ENCODE measurements at places on chromosomes 1 and 21.
A peak's percentile ranks its signal among the peaks of the same experiment; 100 is the strongest.

GRCh38 chr1:155982106-155982505, 3.8 kb upstream of the ARHGEF2 start:
- no peak for DNase-seq

DNA sequence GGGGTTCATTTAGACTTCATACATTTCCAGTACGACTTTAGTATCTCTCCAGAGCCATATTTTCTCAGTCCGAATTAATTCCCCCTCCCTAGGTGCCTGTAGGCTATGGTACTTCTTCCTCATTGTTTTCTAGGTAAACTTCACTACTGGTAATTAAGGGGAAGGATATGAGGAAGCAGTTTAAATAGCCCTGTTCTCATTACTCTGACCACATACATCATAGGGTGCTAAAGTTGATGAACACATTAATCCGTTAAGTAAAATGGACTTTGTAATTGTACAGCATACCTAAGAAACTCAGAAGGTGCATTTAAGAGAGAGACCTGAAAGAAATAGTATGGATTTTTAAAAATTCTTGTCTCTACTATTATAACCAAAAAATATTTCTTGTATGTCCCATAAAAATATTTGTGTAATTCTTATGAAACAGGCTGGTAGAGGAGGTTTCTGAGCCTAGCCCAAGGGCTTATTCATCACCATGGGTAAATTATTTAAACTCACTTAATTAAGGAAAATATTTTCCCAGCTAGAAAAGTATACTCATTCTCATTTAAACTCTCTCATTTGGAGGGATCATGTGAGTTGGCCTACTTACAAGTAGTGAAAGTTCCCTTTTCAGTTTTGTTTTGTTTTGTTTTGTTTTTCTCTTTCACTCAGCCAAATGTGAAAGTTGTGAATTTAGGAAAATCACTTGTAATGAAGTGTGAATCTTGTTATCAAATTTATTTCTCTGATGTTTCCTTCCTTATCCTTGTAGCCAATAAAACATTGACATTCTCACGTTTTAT, 2.0 kb downstream of the PRMT6 start:
- DNase-seq, result peak; percentile 30

- DNase-seq, result no peak
Measured at GRCh38 chr1:208834381-208835096, 590.4 kb upstream of the PLXNA2 start.

GRCh38 chr1:246195296-246195695, 311.8 kb downstream of the SMYD3 start:
- no peak for DNase-seq

GRCh38 chr1:3004285-3005205, 16.7 kb upstream of the ACTRT2 start:
- DNase-seq, result no peak

- DNase-seq, result no peak
Measured at GRCh38 chr1:201213106-201213770, 22.6 kb downstream of the IGFN1 start.

DNA sequence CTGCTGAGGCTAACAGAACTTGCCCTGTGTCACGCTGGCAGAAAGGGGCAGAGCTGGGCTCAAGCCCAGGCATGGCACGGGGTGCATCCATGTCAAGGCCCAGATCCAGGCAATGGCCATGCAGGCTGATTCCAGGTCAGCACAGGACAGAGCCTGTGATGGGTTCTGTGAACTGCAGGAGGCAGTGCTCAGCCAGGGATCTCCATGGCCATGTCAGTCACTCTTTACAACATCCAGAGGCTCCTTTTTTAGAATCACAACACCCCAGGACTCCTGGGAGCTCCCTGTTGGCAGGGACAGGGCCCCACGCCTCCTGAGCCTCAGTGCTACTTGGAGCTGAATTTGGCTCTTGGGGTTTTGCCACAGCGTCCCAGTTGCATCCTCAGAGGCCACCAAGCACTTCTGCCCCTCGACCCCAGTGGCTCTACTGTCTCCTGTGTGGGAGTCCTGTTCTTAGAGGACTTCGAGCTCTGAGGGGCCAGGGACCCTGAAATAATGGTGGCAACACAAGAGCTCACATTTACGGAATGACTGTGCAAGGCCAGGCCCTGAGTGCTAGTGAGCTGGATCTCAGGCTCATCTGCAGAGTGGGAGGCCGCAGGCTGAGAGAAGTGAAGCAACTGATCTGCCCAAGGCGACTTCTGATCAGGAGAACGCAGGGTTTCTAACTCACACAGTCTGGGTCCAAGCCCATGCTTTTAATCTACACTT, 211.5 kb downstream of the TRABD2B start:
- DNase-seq, result no peak

- DNase-seq, result no peak
Measured at GRCh38 chr1:30818568-30819243, 61.1 kb upstream of the LAPTM5 start.

DNA sequence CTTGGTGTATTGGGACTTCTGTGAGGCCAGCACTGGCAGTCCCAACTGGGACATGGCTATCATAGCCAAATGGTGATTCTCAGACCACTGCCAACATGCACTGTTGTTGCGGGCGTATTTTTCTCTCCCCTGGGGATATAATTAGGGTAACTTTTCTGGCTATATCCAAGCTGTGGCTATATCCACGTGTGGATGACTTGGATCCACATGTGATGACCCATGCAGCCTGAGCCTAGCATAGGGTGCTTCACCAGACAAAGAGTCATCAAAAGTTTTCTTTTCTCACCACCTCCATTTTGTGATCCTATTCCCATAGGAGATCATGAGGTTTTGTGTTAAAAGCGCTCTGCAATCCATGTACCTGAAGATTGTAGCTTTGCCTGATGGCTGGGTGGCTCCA, 51.2 kb upstream of the CSF3R start:
- no peak for DNase-seq

GRCh38 chr1:100719490-100719889, at the start of gene VCAM1:
TSS of gene VCAM1 (plus strand) at chr1:100719742. CDS start at chr1:100719861, 119 bp downstream.
- peak; percentile 21 for DNase-seq

- no peak for DNase-seq
Measured at GRCh38 chr1:8325771-8326170, 7.9 kb downstream of the SLC45A1 start.

DNA sequence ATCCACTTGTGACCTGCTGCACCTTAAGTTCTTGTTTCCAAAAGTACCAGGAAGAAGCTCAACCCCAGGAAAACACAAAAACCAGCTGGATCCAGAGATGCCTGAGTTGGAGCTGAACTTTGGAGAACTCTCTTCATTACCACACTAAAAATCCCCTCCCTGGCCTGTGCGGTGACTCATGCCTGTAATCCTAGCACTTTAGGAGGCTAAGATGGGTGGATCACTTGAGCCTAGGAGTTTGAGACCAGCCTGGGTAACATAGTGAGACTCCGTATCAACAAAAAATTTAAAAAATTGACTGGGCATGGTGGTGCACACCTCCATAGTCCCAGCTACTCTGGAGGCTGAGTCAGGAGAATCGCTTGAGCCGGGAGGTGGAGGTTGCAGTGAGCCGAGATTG, 6.2 kb downstream of the MAP1LC3C start:
- DNase-seq, result no peak

GRCh38 chr1:1942753-1943656, 23.9 kb upstream of the TMEM52 start:
- DNase-seq, result no peak

GRCh38 chr21:34701726-34702125, 32.9 kb downstream of the CLIC6 start:
- no peak for DNase-seq

- no peak for DNase-seq
Measured at GRCh38 chr21:38645282-38645681, 147.0 kb upstream of the ERG start.

GRCh38 chr1:39818482-39818881, 29.8 kb upstream of the BMP8B start:
- DNase-seq, result peak; percentile 9

DNA sequence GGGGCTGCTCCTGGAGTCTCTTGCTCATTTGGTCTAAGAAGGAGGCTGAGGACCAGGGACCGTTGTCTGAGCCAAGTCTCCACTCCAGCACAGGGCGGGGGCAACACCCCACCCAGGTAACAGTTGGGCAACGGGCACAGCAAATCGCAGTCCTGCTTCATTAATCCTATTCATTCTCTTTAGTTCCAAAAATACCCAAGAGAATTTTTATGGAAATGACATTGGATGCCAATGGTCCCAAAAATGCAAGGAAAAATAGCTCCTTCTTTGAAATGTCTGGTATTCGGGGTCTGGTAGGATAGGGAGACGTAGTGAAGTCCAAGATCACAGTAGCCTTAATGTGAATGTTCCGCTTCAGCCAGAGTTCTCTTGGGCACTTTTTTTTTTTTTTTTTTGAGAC, 74.0 kb downstream of the ATP5PO start:
- DNase-seq, result no peak

GRCh38 chr21:36454093-36454531, 25.8 kb downstream of the CLDN14 start:
- no peak for DNase-seq

- DNase-seq, result no peak
Measured at GRCh38 chr1:89669441-89669840, 36.5 kb downstream of the LRRC8C start.

- no peak for DNase-seq
Measured at GRCh38 chr21:31888936-31889371, 16.1 kb downstream of the HUNK start.

DNA sequence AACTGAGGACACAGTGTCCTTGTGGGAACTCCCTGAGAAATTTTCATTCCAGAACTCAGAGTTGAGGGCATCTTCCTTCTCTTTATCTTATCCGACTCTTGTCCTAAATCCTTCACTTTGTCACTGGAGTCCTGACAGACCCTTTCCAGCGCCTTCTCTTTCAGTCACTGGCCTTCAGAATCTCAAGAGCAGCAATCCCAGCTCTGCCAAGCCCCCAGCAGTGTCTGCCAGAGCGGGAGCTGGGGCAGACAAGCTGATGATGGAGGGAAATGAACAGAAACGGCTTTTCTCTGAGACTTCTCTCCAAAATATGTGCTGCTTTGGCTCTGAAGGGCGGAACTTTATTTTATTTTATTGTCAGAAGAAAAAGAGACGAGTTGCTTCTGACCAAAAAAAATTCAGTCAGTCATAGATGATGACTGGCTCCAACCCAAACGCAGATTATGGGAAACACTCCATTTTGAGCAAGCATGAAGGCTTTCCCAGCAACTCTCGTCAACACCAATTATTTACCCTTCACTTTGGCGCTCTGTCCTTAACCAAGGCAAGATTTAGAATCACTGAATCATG, 32.2 kb downstream of the MIS18A start:
- no peak for DNase-seq

DNA sequence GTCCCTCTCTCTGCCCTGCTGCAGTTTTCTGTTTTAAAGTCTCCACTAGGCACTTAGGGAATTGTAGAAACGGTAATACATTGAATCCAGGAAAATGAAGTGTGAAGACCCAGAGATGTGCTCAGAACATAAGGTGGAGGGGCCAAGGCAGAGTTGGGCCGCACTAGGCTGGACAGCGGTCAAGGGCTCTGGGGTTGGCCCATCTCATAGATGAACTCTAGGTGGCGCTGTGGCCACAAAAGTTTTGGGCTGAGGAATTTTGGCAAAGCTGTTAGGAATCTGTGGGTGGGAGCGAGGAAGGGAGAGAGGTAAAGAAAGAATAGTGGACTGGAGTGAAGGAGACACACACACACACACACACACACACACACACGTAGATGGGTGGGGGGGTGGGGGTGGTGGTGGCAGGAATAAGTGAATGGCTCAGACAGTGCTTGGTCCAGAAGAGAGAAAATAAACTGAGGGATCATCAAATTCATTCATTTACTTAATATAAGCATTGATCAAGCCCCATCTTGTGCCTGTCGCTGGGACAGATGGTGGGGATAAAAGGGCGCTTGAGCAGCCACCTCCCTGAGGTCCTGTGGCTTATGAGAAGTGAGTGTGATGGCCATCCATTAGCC, 258.5 kb downstream of the TRABD2B start:
- no peak for DNase-seq

DNA sequence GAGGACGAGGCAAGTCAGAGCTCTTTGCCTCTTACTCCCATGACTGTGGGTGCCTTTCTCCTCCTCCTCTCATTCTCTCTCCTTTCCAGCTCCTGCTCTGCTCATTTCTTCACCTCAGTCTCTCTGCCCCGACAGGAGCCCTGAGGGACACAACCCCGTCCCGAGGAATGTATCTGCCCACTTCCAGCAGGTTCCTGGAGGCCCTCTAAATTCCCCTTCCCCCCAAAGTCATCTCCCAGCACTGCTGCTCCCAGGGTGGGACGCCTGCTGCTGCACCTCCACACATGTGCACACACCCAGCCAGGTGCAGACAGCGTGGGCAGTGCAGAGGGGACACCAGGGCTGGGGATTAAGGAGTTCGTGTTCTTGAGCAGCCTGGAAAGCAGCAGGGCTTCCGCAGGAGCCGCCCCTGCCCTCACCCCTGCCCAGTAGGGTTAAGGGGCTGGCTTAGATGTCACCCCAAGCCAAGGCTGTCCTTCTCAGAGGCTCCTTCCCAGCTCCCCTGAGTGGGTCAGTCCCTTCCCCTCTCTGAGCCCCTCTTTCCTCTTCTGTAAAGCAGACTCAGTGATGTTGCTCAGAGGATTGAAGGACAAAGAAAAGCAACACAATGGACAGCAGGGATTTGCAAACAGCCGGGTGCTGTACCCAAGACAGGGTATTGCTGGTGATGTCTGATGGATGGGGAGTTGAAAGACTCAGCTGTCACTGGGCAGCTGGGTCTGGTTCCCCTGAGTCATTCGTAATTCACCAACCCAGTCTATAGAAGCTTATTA, 346.0 kb downstream of the MATN1 start:
- no peak for DNase-seq

Measured in GM13977 (cell line).